ENCODE measurements at places on chromosomes 3 and 15. TPM values are rescaled to one million over a fixed set of nuclear protein-coding genes. Genes with fewer than 3 reads are reported as not detected.

Gene WDR49
- total RNA-seq, result 0.54 TPM

- no peak for DNase-seq
Measured at GRCh38 chr3:45552031-45552793, 42.3 kb upstream of the LIMD1 start.

Gene DAG1
- 49.9 TPM for total RNA-seq

DNA sequence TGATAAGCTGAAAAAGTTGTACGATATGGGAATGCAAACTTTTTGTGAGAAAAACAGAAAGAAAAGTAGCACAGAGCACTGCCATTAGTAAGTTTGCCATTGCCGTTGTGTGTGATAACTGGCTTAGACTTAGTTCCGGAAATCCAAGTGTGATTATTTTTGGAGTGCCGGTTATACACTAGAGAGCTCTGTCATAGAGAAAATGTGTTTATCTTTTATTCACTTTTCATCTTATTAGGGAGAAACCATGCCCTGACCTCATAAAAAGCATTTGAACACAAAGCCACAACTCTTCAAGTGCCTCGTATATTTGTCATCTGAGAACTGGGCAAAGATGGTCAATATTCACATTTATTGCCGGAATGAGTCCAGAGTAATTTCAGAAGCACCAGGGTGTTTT is 36.1 kb downstream of the CTDSPL start:
- DNase-seq, result no peak

- peak; percentile 51 for DNase-seq
Measured at GRCh38 chr15:57654153-57654852, 52.2 kb upstream of the POLR2M start.

- no peak for DNase-seq
Measured at GRCh38 chr15:56410721-56411120, 45.5 kb downstream of the TEX9 start.

Gene SLC6A1
- not detected for total RNA-seq

GRCh38 chr3:23837286-23837685 is 31.5 kb downstream of the UBE2E1 start:
- no peak for DNase-seq

- no peak for DNase-seq
Measured at GRCh38 chr15:73550190-73550589, 83.0 kb downstream of the NPTN start.

GRCh38 chr15:68618394-68618793 is 39.6 kb downstream of the CORO2B start:
- no peak for DNase-seq

GRCh38 chr3:151276687-151277042 is 1.7 kb downstream of the P2RY14 start:
- no peak for DNase-seq

- no peak for DNase-seq
Measured at GRCh38 chr3:77041811-77042210, 1.9 kb downstream of the ROBO2 start.

DNA sequence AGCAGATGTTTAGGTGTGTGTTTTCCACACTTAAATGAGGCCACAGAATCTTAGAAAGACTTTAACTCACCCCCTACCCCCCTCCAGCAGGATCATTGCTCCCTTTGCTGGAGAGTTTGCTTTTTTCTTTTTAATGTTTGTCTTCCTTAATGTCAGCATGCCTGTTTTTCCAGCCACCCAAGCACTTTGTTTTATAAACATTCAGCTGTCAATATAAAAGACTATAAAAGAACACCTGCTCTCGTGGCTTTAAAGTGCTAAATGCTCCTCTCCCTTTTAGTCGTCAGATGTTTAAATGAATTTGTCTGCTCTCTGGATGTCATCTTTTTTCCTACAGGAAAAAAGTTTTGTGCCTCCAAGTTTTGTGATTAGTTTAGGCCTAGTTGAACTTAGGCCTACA is 61.7 kb downstream of the SIDT1 start:
- DNase-seq, result no peak

GRCh38 chr15:42239528-42240182 is 31.6 kb upstream of the VPS39 start:
- no peak for DNase-seq

GRCh38 chr15:60821462-60822061 is 342.6 kb upstream of the ICE2 start:
- DNase-seq, result no peak

DNA sequence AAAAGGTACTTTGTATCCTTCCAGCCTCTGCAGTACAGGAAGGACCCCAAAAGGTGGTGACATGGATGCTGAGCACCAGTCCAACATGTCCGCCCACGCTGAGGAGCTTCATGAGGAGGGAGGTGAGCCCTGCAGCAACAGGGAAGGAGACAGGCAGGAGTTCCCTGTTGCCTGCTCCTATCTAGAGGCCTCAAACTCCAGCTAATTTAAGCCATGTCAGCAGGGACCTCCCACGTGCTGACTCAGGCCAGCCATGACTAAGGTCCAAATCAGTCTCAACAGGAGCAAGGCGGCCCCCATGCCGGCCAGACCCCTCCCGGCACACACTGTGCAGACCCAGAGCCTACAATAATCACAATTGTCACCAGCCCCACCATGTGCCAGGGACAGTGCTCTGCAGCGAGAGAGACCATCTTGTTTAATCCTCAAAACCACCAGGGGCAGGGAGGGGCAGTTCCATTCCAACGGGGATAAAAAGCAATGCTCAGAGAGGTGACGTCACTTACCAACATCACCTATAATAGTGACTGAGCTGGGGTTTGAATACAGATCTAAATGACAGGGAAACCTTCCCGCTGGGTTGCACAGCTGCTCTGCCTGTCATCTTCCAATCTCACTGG is 54.5 kb upstream of the GATA2 start:
- peak; percentile 65 for DNase-seq

All from MCF 10A (cell line).